ENCODE measurements at places on chromosomes 1 and 21. TPM values are rescaled to one million over a fixed set of nuclear protein-coding genes. Genes with fewer than 3 reads are reported as not detected.

- H3K27me3 ChIP-seq = peaks cover 15% of the 10 kb centered on the region
- no peak for DNase-seq
- peaks cover 5% of the 10 kb centered on the region for H3K4me1 ChIP-seq
- no peaks in the 10 kb centered on the region for H3K36me3 ChIP-seq
- H3K4me3 ChIP-seq = no peak overlapping the region
These were observed 75.2 kb downstream of the TRABD2B start for GRCh38 chr1:47921935-47922415.

DNA sequence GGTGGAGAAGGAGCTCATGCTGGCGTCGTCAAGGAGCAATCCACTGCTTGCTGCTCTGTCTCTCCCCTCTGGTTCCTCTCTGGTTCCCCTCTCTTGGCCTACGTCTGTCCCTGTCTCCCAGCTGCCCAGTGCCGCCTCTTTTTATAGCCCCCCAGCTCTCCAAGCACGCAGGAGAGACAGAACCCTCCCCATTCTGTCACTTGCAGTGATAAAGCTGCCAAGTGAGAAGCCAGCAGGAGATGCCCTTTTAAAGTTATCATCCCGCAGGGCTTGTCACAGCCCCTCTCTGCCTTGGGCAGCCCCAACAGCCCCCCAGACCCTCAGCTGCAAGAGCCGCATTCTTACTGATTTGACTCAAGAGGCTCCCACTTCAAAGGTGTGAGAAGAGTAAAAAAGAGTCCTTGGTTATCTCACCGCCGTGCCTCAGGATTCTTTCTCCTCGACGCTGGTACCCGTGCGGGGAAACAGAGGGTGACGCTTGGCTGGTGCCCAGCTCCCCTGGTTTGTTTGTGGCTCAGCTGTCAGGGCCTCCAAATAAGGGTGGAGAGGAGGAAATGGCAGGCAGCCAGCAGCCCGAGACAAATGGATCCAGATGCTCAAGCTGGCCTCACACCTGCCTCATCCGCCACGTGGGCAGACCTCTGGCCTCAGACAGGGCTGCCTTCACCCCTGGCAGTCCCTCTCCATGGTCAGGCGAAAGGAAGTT is at the start of gene NPPA:
Gene NPPA, minus strand, starts transcription at position 117 of the 706 bp plus-strand sequence. Its CDS starts 99 bp downstream, at position 18.
- no peak within 1 kb of the TSS for H3K4me3 ChIP-seq
- H3K4me1 ChIP-seq = no peaks in the 10 kb centered on the region
- no peak within 1 kb of the TSS for H3K27ac ChIP-seq
- H3K36me3 ChIP-seq = peaks cover 22% of the 10 kb centered on the region
- DNase-seq = no peak
- H3K27me3 ChIP-seq = no peaks in the 10 kb centered on the region

The FAAH gene
- 15.0 TPM for total RNA-seq

- H3K4me1 ChIP-seq = no peaks in the 10 kb centered on the region
- H3K4me3 ChIP-seq = no peak overlapping the region
- H3K36me3 ChIP-seq = no peaks in the 10 kb centered on the region
- H3K27me3 ChIP-seq = peaks cover 23% of the 10 kb centered on the region
- no peak for DNase-seq
These were observed 64.0 kb downstream of the LHX8 start for GRCh38 chr1:75198163-75198562.

The SFN gene
- not detected for total RNA-seq

DNA sequence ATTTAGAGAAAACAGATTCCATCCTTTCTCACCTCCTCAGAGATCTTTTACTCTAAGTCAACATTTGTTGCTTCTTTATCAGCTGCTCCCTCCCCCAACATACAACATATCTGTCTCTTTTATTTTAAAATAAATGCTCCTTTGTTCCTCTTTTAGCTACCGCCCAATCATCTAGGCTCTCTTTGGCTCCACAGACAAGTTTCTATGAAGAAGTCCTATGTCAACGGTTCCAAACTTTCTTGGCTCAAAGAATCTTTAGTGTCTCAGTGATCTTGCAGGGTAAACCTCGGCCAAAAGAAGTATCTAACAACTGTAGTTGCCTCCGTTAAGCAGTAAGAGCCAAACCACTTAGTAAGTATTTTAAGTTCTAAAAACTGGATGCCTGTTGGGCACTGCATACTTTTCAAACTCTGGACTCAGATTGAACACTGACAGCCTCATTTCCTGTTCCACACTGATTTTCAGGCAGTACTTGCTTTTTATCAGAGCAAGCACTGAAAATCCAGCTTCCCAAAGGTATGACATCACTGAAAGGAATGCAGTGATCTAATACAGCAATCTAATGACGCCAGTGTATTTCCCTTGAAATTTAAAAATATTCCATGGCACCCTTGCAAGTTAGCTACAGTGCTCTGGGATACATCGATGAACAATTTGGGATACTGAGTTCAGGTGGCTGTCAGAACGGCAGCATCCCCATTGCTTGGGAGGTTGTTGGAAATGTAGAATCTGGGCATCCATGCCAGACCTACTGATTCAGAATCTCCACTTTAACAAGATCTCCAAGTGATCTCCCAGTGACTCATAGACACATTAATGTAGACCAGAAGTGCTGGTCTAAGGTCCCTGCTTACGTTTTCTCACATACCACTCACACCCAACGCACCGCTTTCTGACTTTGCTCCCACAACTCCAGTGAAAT is 26.8 kb downstream of the EGLN1 start:
- H3K27ac ChIP-seq = peak overlapping the region; percentile 97
- no peaks in the 10 kb centered on the region for H3K27me3 ChIP-seq
- DNase-seq = no peak
- H3K36me3 ChIP-seq = no peaks in the 10 kb centered on the region
- peak overlapping the region; percentile 55 for H3K4me3 ChIP-seq

- no peak overlapping the region for H3K4me3 ChIP-seq
- H3K36me3 ChIP-seq = peaks cover 16% of the 10 kb centered on the region
- no peak for DNase-seq
- no peaks in the 10 kb centered on the region for H3K27me3 ChIP-seq
- peaks cover 13% of the 10 kb centered on the region for H3K4me1 ChIP-seq
- H3K27ac ChIP-seq = no peak overlapping the region
These were observed 65.7 kb downstream of the PEX14 start for GRCh38 chr1:10540277-10541005.

DNA sequence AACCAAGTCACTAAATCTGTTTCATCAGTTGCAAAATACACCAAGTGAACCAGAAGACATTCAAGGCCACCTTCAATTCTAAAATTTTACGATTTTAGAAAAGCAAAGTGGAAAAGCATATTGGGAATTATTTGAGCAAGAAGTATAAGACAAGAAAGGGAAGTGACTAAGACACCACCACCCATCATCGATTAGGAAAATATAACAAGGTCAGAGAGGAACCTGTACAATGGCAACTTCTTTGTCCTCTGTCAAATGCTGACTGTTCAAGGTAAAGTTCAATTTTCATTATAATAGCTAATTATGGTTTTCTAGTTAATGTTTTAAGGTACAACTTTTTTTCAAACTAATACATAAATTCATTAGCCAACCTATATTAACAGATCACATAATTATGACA is 10.8 kb downstream of the FRRS1 start:
- H3K4me1 ChIP-seq = no peaks in the 10 kb centered on the region
- H3K27me3 ChIP-seq = no peaks in the 10 kb centered on the region
- no peak overlapping the region for H3K4me3 ChIP-seq
- no peak for DNase-seq
- H3K27ac ChIP-seq = no peak overlapping the region

The S100A12 gene
- total RNA-seq = not detected

The MLLT11 gene
- total RNA-seq = 42.8 TPM

The ALPL gene
- total RNA-seq = 17.6 TPM

GRCh38 chr1:39800471-39800835 is 11.8 kb upstream of the BMP8B start:
- no peak overlapping the region for H3K27ac ChIP-seq
- peaks cover 8% of the 10 kb centered on the region for H3K4me1 ChIP-seq
- H3K27me3 ChIP-seq = peaks cover 2% of the 10 kb centered on the region
- DNase-seq = no peak

GRCh38 chr1:90550626-90551406 is 166.3 kb downstream of the BARHL2 start:
- H3K4me1 ChIP-seq = no peaks in the 10 kb centered on the region
- no peak overlapping the region for H3K4me3 ChIP-seq
- no peak overlapping the region for H3K27ac ChIP-seq
- peaks cover 11% of the 10 kb centered on the region for H3K27me3 ChIP-seq
